A549 (cell line): ENCODE measurements at places on chromosomes 6 and 20. TPM values are rescaled to one million over a fixed set of nuclear protein-coding genes. Genes with fewer than 3 reads are reported as not detected.
A peak's percentile ranks its signal among the peaks of the same experiment; 100 is the strongest.

Gene SCRT2
- polyA plus RNA-seq: not detected in 3 replicates

DNA sequence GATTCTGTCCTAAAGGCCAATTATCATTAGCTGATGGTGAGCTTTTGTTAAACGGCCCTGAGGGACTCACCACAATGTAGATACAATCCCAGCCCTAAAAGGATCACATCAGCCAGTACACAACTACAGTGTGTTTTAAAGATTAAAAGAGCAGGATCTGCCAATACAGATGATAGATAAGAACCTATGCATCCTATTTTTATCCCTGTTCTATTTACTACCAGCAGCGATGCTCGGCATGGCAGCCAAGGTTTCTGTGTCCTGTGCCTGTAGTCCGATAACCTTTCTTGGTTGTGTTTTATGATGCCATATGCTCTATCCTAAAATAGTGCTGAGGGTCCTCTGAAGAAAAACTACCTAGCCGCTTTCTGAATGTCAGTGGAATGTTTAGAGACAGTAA lies 289.4 kb downstream of the PHACTR1 start:
- DNase-seq: no peak

- DNase-seq: peak; percentile 37
These were observed 818 bp upstream of the MDGA1 start for GRCh38 chr6:37698264-37699137.

- DNase-seq: peak; percentile 34
These were observed 27.8 kb upstream of the LGSN start for GRCh38 chr6:63347599-63347998.

DNA sequence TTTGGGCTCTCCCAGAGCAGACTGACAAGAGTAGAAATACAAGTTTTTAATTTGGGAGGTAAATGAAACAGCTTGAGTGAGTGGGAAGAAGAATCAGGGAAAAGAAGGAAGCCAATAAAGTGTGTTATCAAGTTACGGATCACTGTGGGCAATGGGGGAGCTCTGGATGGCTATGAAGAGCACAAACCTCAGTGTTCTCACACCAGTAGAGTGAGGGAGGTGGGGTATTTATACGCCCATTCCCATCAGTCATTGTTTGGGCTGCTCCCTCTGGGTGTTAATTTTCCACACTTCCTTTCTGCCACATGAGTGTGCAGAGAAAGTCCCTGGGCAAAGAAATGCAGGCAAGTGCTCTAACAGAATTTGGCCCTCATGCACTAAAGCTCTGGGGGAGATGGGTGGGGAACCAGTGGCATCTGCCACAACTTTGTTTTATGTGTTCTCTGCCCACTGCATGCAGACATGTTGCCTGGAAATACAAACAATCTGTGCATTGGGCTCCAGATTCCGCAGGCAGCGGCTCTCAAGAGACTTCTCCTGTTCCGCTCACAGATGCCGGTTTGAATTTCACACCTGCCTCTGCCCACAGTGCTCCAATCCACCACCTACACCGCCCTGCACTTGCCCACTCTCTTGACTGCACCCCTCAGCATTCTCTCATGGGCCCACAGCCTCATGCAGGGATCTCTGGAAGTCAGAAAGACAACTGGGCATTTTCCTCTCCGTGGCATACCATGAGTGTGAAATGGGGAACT lies 211.1 kb upstream of the RNF24 start:
- DNase-seq: no peak

Gene TBXT
- polyA plus RNA-seq: not detected in 3 replicates

Gene CBLN4
- not detected in 3 replicates for polyA plus RNA-seq

GRCh38 chr20:6868861-6869260 lies 101.4 kb downstream of the BMP2 start:
- DNase-seq: no peak

- DNase-seq: no peak
These were observed 54.1 kb upstream of the FYN start for GRCh38 chr6:111927321-111927720.

Gene GNAS-AS1
- polyA plus RNA-seq: not detected in 3 replicates

Gene RNF182
- polyA plus RNA-seq: 4.2 to 4.9 TPM (median 4.4 TPM) in 3 replicates

Gene SLC32A1
- polyA plus RNA-seq: not detected in 3 replicates

- DNase-seq: no peak
These were observed 38.0 kb downstream of the EFCAB8 start for GRCh38 chr20:32896521-32897280.

Gene CLVS2
- 0.01 to 0.04 TPM in 2 of 3 replicates, not detected in the other for polyA plus RNA-seq
